ENCODE measurements at places on chromosomes 7 and 10.

DNA sequence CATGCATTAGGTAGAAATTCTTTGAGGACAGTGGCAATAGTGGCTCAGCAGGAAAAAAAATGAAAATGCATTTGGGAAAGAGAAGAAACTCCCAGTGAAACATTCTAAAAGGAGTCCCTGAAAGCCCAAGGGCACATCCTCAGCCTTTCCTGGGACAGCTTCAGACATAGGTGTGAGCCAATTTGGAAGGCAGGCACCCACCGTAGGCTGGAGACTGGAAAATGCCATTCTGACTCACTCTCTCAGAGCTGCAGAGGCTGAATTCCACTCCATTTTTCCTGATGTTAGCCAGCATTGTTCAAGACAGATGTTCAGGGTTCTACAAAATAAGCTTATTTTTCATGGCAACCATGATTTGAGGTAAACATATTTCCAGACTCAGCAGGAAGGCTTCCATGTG is 379.0 kb upstream of the FZD8 start:
- DNase-seq: no peak

- DNase-seq: no peak
Observed at GRCh38 chr7:141161550-141162535, 88.0 kb downstream of the TMEM178B start.

GRCh38 chr7:144731661-144732351 is 104.0 kb downstream of the TPK1 start:
- no peak for DNase-seq

DNA sequence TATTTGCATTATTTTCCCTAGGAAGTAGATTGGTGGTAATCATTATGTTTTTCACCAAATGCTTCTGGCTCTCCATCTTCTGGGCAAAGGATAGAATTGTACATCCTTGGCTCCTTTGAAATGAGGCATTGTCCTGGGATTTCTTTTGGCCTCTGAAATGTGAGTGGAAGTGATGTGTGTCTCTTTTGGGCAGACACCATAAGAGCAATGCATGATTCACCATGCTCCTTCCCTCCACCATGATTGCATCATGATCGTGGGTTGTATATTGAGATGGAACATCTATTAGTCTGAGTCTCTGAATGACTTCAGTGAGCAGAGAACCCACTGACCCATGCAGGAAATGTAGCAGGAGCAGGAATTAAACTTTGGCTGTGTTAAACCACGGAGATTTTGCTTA is 49.2 kb downstream of the ADRA2A start:
- no peak for DNase-seq

DNA sequence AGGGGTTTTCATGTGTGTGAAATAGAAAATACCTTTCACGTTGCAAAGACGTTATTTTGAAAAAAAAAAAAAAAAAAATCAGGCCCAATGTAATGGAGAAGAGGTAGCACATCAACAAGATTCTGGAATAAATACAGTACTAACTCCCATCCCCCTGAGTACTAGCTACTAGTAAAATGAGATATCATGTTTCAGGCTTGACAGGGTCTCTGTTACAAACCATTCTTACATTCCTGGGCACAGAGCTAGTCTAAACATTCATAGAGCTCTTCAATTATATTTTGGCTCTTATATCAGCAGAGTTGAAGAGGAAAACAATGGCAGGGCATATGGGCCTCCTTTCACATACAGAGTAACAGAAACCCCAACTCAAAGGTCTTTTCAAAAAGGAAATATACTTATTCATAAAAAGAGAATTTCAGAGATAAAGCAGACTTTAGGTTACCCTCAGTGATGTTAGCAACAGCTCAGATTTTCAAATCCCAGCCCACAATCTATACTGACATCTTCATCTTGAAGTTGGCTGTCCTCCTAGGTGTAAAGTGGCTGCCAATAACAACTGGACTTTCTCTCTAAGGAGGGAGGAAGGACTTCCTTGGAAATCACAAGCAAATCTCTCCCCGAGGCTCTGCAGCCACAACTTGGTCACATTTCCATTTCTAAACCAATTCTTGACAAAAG is 18.6 kb downstream of the C7orf33 start:
- DNase-seq: no peak
